Stomach (tissue), 19 donors: ENCODE measurements at places on chromosomes 4 and X. TPM values are rescaled to one million over a fixed set of nuclear protein-coding genes. Genes with fewer than 3 reads are reported as not detected.

DNA sequence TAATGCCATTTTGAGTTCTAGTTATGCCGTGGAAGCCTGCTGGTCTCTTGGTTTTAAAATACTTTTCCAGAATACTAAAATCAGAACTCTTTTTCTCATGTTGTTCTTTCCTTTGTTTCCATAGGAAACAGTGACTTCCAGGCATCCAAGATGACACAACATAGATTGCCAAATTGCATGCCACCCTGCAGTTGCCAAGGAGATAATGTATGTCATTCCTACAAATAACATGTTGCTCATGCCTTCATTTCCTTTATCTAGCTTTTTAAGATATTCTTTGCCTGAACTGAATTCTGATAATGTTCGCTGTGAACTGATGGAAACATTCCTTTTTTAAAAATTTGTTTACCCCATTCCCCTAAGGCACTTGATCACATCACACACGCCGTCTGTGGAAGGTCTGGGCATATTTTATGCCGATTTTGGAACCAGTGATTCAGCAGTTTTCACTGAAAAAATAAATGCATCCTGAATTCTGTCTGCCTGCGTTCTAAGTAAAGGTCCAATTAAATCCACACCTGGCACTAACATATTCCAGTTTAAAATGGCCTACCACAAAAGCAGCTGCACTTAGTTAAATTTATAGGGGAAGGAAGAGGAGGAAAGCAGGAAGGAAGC, 38.0 kb upstream of the COX7B2 start:
- H3K27me3 ChIP-seq = no peaks in the 10 kb centered on the region
- H3K4me1 ChIP-seq = no peaks in the 10 kb centered on the region
- no peak for DNase-seq
- H3K36me3 ChIP-seq = no peaks in the 10 kb centered on the region
- no peak overlapping the region for H3K4me3 ChIP-seq

DNA sequence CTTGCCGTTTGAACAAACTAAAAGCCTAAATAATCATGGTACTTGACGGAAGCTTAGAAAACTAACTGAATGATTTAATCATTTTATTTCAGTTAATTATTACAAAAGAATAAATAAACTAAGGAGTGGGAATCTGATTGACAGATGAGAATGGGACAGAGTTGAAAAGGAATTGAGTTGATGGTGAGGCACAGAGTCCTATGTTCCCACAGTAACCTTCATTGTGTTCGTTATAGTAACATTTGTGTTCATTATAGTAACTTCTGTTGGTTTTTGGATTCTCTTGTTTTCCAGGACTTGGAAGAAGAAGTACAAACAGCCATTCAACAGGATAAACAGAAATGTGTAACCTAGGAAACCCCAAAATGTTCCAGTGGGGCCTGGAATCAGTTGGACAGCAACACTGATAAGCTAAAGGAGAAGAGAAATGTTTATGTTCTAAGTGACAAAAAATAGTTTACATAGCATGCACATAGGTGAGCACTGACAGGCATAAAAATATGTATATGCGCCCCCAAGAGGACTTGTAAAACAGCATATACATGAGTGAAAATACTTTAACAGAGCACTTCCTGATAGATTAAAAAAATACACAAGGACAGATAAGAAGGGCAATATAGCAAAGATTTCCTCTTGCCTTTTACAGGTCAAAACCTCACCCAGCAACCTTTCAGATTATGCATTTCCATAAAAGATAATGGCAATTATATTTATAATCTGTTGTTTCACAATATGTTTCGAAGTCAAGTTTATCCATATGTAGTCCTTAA, 218.6 kb upstream of the HTR2C start:
- no peaks in the 10 kb centered on the region for H3K27me3 ChIP-seq
- peak; percentile 8 for DNase-seq
- no peaks in the 10 kb centered on the region for H3K4me1 ChIP-seq
- no peaks in the 10 kb centered on the region for H3K36me3 ChIP-seq
- H3K4me3 ChIP-seq = no peak overlapping the region

DNA sequence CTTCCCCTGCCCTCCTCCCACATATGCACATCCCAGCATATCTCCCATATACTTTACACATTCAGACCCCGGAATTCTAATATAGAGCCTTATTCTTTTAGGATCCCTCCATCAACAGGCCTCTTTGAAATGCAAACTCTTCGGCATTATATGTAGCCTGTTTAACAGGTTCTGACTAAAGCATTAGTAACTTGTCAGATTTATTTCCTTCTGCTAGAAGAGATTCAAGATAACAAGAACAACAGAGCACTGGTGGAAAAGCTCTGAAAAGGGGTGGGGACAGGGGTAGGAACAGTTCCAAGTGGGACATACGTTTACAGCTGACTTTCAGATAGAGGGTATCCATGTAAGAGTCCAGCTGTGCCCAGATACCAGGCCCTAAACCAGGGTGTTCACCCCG, 31.7 kb upstream of the PRPS1 start:
- no peaks in the 10 kb centered on the region for H3K4me1 ChIP-seq
- DNase-seq = peak; percentile 62
- H3K27ac ChIP-seq = no peak overlapping the region
- H3K27me3 ChIP-seq = no peaks in the 10 kb centered on the region
- H3K4me3 ChIP-seq = no peak overlapping the region

GRCh38 chr4:110610940-110611831, 11.7 kb downstream of the PITX2 start:
- no peaks in the 10 kb centered on the region for H3K36me3 ChIP-seq
- peaks cover 11% of the 10 kb centered on the region for H3K4me1 ChIP-seq
- no peak overlapping the region for H3K4me3 ChIP-seq
- H3K27me3 ChIP-seq = peaks cover 8% of the 10 kb centered on the region

GRCh38 chr4:2446656-2447564, 22.0 kb upstream of the RNF4 start:
- no peak overlapping the region for H3K4me3 ChIP-seq
- H3K27ac ChIP-seq = no peak overlapping the region
- no peaks in the 10 kb centered on the region for H3K27me3 ChIP-seq
- H3K36me3 ChIP-seq = no peaks in the 10 kb centered on the region

GRCh38 chr4:55948726-55949481, at the start of gene CEP135:
Gene CEP135, plus strand, starts transcription at chr4:55948945. Its CDS starts 3,186 bp downstream, at chr4:55952131.
- no peaks in the 10 kb centered on the region for H3K27me3 ChIP-seq
- H3K4me3 ChIP-seq = peak within 1 kb of the TSS; percentile 77
- peaks cover 18% of the 10 kb centered on the region for H3K4me1 ChIP-seq
- peaks cover 14% of the 10 kb centered on the region for H3K36me3 ChIP-seq
- DNase-seq = peak; percentile 99
- H3K27ac ChIP-seq = peak within 1 kb of the TSS; percentile 92

DNA sequence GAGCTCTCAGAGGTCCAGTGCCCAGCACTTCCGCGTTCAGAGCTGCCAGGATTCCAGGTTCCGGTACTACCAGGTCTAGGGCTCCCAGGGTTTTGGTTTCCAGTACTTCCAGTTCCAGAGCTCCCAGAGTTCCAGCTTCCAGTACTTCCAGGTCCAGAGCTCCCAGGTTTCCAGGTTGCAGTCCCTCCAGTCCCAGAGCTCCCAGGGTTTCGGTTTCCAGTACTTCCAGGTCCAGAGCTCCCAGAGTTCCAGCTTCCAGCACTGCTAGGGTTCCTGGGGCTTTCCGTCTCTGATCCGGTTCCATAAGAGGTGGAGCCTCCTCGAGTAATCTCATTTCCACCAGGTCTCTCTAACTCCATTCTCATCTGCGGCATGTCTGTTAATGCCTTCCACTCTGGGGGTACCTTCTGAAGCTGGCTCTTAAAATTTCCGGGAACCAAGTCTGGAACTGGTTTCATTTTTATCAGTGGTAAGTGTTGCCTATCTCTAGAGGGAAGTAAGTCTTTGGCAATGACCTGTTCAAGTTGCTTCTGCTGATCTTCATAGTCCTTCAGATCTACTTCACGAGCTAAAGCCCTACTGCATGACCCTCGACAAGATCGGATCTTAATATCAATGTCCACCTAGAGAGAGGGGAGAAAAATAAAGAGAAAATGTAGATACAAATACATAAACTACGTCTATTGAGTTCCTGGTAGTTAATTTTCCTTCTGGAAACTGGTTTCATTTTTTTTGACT, 4.1 kb downstream of the FGA start:
- DNase-seq = no peak
- H3K36me3 ChIP-seq = no peaks in the 10 kb centered on the region
- H3K27me3 ChIP-seq = peaks cover 4% of the 10 kb centered on the region
- H3K4me1 ChIP-seq = no peaks in the 10 kb centered on the region

- H3K27me3 ChIP-seq = no peaks in the 10 kb centered on the region
- no peaks in the 10 kb centered on the region for H3K36me3 ChIP-seq
Observed at GRCh38 chrX:14300376-14300775, 229.0 kb upstream of the GLRA2 start.

DNA sequence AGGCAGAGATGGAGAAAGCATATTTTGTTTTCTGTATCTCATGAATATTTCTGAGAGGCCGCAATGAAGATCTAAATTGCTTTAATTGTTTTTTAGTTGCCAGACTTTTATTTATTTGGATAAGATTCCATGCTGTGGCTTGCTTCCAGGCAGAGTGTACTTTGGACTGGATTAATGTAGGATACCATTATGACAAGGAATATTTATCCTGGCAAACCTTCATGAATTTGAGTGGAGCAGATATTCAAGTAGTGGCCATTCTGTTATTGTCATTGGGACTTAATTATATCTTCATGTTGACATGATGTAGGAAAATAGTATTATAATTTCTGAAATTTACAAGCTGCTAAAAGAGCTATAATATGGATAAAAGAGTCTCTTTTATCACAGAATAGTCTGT, 182.9 kb downstream of the C4orf33 start:
- no peak overlapping the region for H3K4me3 ChIP-seq
- no peaks in the 10 kb centered on the region for H3K4me1 ChIP-seq
- H3K27ac ChIP-seq = no peak overlapping the region

DNA sequence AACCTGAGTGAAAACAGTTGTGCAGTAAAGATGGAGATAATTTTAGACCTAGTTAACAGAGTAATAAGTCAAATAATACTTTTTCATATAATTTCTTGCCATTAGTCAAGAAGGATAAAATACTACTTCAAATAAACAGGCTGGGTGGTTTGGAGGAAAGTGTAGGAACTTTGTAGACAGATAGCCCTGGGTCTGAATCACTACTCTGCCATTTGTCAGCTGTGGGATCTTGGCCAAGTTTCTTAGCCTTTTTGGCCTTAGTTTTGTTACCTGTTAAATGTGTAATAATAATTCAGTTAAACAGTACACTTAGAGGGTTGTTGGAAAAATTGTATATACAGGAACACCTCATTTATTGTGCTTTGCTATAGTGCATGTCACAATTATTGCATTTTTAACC, 163.7 kb downstream of the NPNT start:
- H3K36me3 ChIP-seq = no peaks in the 10 kb centered on the region
- H3K27ac ChIP-seq = no peak overlapping the region
- no peak overlapping the region for H3K4me3 ChIP-seq

DNA sequence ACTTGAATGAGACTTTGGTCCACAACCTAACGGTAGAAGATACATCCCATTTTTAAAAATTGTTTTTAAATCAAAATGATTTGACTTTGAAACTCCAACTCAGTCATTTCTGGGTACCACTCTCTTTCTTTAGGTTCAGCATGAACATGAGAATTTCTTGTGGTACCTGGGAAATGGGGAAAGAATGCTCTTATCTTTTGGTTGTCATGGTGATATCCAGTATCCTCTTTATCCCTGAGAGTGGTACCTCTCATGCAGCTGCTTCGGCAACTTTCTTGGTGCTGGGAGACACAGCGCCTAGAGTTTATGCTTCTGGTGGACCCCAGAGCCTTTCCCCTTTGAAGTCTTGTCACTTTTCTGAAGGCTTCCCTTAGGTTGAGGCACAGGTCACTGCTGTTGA, 465.1 kb upstream of the FAT1 start:
- H3K4me1 ChIP-seq = no peaks in the 10 kb centered on the region
- no peaks in the 10 kb centered on the region for H3K27me3 ChIP-seq
- H3K27ac ChIP-seq = no peak overlapping the region
- no peak for DNase-seq
- no peak overlapping the region for H3K4me3 ChIP-seq

GRCh38 chr4:102312417-102312816, 32.9 kb downstream of the SLC39A8 start:
- H3K36me3 ChIP-seq = no peaks in the 10 kb centered on the region
- no peak overlapping the region for H3K27ac ChIP-seq
- no peak overlapping the region for H3K4me3 ChIP-seq
- H3K4me1 ChIP-seq = no peaks in the 10 kb centered on the region
- no peak for DNase-seq
- no peaks in the 10 kb centered on the region for H3K27me3 ChIP-seq

DNA sequence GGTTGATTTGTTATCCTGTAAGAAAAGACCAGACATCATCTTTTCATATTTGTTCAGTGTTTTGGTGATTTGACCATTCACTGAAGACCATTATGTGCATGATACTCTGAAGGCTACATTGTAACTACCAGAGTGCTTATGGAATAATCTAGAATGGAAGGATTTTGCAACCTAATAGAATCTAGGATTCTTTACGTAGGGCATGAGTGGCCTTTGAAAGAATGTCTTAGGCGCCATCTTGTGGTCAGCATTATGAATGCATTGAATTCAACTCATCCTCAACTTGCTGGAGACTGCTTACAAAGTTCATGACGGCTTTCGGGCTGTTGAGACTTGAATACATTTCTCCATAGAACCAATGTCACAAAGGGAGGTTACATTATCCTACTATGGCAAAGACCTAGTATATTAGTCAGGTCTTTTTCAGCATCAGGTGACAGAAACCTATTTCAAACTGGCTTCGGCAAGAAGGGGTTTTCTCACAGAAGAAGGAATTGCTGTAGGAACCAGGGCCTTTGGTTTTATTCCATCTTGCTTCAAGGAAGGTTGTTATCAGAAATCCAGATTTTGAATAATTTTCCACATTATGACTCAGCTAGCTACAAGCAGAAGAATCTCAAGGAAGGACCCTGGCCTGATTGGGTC, 104.1 kb downstream of the GPAT3 start:
- no peaks in the 10 kb centered on the region for H3K36me3 ChIP-seq
- no peak overlapping the region for H3K4me3 ChIP-seq

DNA sequence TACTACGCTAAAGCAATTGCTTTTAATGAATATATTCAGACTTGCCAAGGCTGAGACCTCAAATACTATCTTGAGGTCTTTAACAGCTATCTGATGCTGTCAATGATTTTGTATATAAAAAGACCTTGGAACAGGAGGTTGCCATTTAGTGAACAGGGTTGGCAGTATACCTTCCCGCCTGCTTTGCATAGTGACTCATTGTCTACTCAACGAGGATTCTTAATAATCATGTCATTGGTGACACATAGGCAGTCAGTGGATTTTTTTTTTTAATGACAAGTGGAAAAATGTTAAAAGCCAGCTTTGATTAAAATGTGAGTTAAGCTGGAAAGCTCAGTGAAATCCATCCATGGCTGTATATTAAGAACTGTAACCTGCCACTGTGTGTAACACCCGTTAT, 164.0 kb downstream of the ASMT start:
- no peaks in the 10 kb centered on the region for H3K27me3 ChIP-seq
- DNase-seq = no peak
- no peak overlapping the region for H3K4me3 ChIP-seq
- H3K36me3 ChIP-seq = no peaks in the 10 kb centered on the region
- no peaks in the 10 kb centered on the region for H3K4me1 ChIP-seq

The VSIG1 gene
- 0.58 TPM for total RNA-seq

The MAGEE2 gene
- not detected for total RNA-seq

The RNF150 gene
- total RNA-seq = 37.1 TPM

The TMPRSS11F gene
- not detected for total RNA-seq

The PYURF gene
- 296 TPM for total RNA-seq

The TRPC3 gene
- total RNA-seq = 3.7 TPM

The PPP4R3C gene
- total RNA-seq = not detected

The RAB41 gene
- not detected for total RNA-seq
